ENCODE measurements at places on chromosomes 5 and 9.

DNA sequence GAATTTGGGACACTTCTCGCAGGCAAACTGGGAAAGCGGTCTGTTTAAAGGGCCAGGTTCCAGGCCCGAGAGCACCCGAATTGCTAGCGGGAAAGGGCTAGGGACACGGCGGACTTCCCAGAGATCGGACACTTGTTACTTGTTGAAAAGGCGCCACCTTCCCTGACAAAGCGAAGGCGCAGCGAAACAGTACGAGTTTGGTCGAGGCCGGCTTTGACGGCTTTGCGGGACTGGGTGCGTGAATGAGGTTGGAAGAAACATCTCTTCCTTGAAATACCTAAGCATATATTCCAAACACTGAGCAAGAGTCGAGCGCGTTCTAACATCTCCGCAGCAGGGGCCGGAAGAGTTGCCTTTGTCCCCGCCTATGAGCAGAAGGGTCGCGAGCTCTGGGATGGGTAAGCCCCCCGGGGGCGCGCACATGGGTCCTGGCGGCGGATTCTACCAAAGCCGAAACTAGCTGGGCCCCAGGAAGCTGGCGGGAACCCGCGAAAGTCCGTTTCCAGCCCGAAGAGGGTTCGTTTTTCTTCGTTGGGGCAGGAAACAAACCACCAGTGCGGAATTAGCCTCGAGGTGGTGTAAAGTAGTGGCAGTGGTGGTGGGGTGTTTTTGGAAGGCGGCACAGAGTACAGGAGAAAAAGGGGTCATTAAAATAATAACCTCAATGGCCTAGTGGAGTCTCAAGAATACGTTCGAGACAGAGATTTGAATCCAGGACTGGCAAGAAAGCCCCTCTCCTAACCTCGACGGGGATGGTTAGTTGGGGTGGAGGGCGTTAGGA is 1.5 kb downstream of the GDNF start:
- H3K4me3 ChIP-seq, result peak overlapping the region; percentile 74
- peaks cover 38% of the 10 kb centered on the region for H3K4me1 ChIP-seq
- H3K36me3 ChIP-seq, result no peaks in the 10 kb centered on the region

DNA sequence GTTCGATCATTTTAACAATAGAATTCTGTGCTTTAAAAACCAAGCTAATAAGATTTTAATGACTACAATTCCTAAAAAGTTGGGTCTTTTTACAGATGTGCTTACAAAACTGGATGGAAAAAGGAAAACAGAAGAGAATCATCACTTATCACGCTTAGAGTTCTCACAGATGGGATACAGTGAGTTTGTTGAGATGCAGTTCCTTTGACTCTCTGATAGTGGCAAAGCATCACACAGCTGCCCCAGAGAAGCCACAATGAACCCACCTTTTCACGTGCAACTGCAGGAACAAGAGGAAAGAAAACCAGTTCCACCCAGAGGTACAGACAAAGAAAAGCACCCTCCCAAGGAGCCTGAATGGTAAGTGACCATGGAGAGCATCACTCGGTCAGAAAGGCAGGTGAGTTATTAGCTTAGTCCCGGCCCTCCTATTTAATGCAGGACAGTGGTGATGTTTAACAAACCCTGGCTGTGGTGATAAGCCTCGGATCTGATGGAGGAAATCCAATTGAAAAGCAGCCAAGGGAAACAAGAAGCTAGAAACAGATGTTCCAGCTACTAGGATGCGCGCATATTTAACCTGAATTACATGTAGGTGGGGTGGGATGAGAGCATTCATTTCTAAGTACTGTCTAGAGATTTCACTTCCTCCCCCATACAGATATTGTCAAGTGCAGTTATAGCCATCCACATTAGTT is 167.7 kb downstream of the TARS1 start:
- DNase-seq, result no peak
- no peaks in the 10 kb centered on the region for H3K27me3 ChIP-seq
- H3K36me3 ChIP-seq, result no peaks in the 10 kb centered on the region
- H3K4me1 ChIP-seq, result peaks cover 19% of the 10 kb centered on the region
- no peak overlapping the region for H3K4me3 ChIP-seq

DNA sequence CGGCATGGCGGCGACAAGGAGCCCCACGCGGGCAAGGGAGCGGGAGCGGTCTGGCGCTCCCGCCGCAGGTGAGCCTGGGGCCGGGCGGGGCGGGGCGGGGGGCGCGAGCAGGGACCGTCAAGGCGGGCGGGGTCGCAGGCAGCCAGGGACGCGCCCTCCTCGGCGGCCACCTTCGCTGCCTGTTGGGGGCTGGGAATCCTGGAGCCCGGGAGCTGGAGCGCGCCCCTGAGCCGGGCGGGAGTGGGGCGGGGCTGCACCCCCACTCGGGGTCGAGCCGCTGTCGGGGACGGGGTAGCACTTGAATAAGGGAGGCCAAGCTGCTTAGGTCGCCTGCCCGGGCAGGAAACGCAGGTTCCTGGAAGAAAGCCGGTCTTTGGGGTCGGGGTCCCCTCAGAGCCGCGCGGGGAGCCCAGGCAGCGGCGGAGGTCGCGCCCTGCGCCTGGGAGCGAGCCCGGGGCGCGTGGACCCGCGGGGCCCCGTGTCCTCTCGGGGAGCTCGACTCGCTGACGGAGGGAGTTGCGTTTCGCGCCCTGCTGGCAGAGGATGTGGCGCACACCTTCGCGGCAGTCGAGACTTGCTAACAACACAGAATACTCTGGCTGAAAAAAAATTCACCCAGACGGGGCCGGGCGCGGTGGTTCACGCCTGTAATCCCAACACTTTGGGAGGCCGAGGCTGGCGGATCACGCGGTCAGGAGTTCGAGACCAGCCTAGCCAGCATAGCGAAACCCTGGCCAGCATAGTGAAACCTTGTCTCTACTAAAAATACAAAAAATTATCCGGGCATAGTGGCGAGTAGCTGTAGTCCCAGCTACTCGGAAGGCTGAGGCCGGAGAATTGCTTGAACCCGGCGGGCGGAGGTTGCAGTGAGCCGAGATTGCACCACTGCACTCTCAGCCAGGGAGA is 552 bp downstream of the OTULINL start:
- H3K27ac ChIP-seq, result no peak overlapping the region
- peak; percentile 33 for DNase-seq
- no peaks in the 10 kb centered on the region for H3K36me3 ChIP-seq
- peak overlapping the region; percentile 70 for H3K4me3 ChIP-seq
- H3K4me1 ChIP-seq, result peaks cover 14% of the 10 kb centered on the region

- H3K27ac ChIP-seq, result no peak overlapping the region
- peaks cover under 1% of the 10 kb centered on the region for H3K36me3 ChIP-seq
- DNase-seq, result no peak
- H3K4me3 ChIP-seq, result no peak overlapping the region
Observed at GRCh38 chr5:65334077-65334476, 147.6 kb downstream of the ADAMTS6 start.
